Adrenal gland (tissue), 19 donors: ENCODE measurements at places on chromosomes 16 and 17.

DNA sequence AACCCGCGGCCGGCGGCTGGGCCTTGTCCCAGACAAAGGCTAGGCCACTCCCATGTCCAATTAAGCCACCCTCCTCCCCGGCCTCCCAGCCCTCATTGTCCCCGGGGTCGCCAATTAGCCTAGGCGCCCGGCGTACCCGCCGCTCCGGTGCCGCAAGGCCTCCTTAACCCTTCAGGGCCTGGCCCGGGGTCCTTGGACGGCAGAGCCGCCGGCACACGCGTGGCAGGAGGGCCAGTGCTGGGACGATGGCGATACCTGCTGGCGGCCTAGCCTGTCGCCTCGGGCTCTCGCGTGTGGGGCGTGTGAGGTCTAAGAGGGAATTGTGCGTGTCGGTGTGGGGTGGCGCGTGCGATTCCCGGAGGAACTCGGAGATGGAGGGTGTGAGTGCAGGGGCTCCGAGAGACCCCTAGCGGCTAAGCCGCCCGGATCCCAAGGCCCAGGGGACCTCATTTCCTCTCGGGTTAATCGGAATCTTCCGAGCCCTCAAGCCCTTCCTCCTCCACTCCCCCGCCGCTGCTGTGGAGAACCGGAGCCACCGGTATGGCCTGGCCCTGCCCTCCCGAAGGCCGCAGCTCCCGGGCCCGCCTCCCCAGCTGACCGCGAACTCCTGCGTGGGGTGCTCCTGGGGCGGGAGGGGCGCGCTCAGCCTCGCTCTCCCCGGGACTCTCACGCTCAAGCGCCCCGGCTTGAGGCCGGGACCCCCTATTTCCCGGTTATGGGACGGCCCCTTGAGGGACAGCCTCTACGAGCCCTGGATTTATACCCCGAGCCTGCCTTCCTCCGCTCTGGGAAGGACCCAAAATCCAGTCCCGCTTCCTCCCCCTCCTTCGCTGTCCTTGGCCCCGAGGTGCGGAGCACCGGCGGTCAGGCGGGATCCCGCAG lies 11.9 kb downstream of the TBX2 start:
- no peaks in the 10 kb centered on the region for H3K27me3 ChIP-seq
- no peaks in the 10 kb centered on the region for H3K4me1 ChIP-seq
- DNase-seq = peak; percentile 63
- peak overlapping the region; percentile 91 for H3K27ac ChIP-seq
- peaks cover 3% of the 10 kb centered on the region for H3K36me3 ChIP-seq

GRCh38 chr16:4689864-4690704 lies 3.3 kb upstream of the NUDT16L1 start:
- no peak for DNase-seq
- H3K4me1 ChIP-seq = peaks cover 25% of the 10 kb centered on the region
- no peaks in the 10 kb centered on the region for H3K36me3 ChIP-seq
- no peak overlapping the region for H3K4me3 ChIP-seq

- H3K36me3 ChIP-seq = no peaks in the 10 kb centered on the region
- no peak for DNase-seq
- H3K27me3 ChIP-seq = no peaks in the 10 kb centered on the region
Observed at GRCh38 chr17:36001862-36002603, 680 bp upstream of the CCL15 start.

DNA sequence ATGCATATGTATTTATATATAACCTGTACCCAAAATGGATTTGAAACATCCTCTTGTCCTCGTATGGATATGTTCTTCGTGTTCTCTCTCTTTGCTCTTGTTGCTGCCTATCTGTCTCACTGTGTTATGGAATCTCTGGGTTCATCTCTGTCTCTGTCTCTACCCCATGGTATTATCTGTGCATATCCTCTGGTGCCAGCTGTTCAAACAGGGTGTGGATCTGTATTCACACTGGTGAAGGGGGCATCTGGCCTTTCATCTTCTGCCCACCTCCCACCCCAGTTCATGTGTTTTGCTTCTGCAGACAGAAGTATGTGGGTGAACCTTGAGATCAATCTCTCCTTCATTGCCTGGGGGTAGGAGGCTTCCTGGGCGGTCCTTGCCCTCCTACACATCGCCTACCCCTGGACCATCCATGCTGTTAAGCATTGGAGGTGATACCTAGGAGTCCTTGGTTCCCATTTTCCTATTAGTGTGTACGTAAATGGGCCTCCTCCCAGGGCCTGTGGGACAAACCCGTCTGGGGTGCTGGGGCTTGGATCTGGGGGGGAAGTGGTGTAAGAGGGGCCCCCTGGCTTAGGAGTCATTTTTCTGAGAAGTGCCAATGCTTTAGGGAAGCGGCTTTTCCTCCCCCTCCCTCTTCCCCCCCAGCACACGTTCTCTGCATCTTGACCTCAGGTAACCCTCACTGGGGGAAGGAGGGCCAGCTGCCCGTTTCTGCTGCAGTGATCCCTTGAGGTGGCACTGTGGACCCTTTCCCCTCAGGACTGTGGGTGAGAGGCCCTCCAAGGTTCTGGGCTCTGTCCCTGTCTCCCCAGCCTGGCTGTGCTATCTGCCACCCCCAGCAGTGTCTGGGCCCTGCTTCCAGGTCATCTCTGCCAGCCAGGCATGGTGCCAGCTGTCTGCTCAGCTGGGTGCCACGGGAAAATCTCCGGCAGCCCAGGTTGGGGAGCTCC lies 21.1 kb downstream of the RARA start:
- no peak overlapping the region for H3K4me3 ChIP-seq
- peaks cover 96% of the 10 kb centered on the region for H3K4me1 ChIP-seq
- H3K36me3 ChIP-seq = peaks cover 8% of the 10 kb centered on the region
- H3K27ac ChIP-seq = no peak overlapping the region

DNA sequence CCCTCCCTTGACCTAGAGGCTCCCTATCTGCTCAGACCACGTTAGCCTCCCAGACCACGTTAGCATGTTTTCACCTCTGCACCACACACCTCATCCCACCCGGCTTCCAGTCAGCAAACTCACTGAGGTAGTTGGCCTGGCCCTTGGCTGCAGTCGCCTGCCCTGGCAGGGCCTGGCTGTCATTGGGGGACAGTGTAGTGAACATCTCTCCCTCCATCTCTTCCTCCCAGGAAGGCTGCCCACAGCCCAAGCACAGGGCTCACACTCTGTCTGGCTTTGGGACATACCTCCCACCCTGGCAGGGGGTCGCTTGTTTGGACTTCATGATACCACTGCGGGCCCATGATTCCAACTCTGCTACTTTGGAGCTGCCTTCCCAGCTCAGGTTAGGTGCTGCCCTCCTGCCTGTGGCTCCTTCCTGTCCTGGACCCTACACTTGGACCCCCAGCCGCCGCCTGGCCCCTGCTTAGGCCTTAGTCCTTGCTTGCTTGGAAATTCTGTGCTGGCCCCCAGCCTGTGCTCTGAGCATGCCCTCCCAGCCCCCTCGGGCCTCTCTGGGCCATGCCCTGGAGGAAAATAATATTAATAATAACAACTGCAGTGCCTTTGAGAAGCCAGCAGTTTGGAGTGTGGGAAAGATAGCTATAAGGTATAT lies 167.7 kb downstream of the COPRS start:
- DNase-seq = no peak
- H3K36me3 ChIP-seq = no peaks in the 10 kb centered on the region
- no peaks in the 10 kb centered on the region for H3K4me1 ChIP-seq
- no peak overlapping the region for H3K4me3 ChIP-seq
- H3K27me3 ChIP-seq = no peaks in the 10 kb centered on the region

- no peak for DNase-seq
- H3K4me1 ChIP-seq = no peaks in the 10 kb centered on the region
- H3K27ac ChIP-seq = no peak overlapping the region
- H3K4me3 ChIP-seq = no peak overlapping the region
- H3K27me3 ChIP-seq = no peaks in the 10 kb centered on the region
Observed at GRCh38 chr17:31522987-31523495, 131.6 kb downstream of the RAB11FIP4 start.

GRCh38 chr16:13940397-13940933 lies 20.5 kb downstream of the ERCC4 start:
- H3K4me1 ChIP-seq = peaks cover 23% of the 10 kb centered on the region
- no peak overlapping the region for H3K4me3 ChIP-seq
- H3K27me3 ChIP-seq = no peaks in the 10 kb centered on the region
- H3K27ac ChIP-seq = no peak overlapping the region

DNA sequence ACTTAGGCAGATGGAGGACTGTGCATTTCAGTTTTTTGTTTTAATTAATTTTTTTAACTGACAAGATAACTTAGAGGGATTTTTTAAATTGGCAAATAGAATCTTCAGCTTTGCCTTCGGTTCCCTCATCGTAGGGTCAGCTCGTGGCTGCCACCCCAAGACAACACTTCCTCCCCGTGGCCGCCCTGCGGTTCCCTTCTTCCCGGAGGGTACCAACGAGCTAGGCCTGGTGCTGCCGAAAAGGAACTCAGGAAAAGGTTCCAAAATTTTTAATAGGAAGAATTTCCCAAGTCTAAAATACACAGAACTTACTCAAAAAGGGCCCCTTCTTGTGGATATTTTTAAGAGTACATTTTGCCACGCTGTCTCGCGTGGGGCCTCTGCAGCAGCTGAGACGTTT lies 210.4 kb upstream of the CHMP6 start:
- peaks cover 18% of the 10 kb centered on the region for H3K4me1 ChIP-seq
- DNase-seq = no peak
- H3K27me3 ChIP-seq = no peaks in the 10 kb centered on the region
- H3K27ac ChIP-seq = peak overlapping the region; percentile 19
- H3K36me3 ChIP-seq = no peaks in the 10 kb centered on the region
- no peak overlapping the region for H3K4me3 ChIP-seq

- H3K27ac ChIP-seq = peak overlapping the region; percentile 99
- H3K4me1 ChIP-seq = peaks cover 46% of the 10 kb centered on the region
- peak overlapping the region; percentile 95 for H3K4me3 ChIP-seq
- peak; percentile 55 for DNase-seq
- H3K36me3 ChIP-seq = no peaks in the 10 kb centered on the region
Observed at GRCh38 chr17:4142107-4142900, 526 bp downstream of the ZZEF1 start.

DNA sequence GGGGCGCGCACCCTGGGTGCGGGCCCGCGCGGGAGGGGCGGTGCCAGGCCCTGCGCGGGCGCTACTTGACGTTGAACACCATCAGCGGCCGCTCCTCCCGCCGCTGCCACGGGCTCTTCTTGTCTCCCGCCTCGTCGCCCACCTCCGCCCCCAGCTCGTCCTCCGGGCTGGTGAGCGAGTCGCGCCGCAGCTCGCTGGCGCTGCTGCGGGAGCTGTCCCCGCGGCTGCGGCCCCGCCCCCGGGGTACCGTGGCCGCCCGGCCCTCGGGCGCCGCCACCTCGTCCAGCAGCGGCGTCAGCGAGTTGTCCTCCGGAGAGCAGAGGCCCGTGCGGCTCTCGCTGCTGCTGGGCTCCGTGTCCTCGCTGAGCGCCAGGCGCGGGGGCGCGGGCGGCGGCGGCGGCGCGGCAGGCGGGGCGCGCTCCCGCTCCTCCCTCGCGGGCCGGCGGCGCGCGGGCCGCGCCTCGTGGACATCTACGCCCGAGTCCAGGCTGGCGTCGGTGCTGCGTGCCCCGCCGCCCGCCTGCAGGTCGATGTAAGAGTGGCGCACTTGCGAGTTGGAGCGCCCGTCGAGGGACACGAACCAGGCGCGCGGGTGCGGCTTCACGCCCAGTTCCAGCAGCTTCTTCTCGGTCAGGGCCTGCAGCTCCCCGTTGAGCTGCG lies 8.7 kb downstream of the GRN start:
- peak overlapping the region; percentile 46 for H3K4me3 ChIP-seq
- H3K4me1 ChIP-seq = no peaks in the 10 kb centered on the region
- no peak for DNase-seq
- peaks cover 42% of the 10 kb centered on the region for H3K36me3 ChIP-seq

- H3K4me1 ChIP-seq = no peaks in the 10 kb centered on the region
- H3K4me3 ChIP-seq = no peak overlapping the region
- no peaks in the 10 kb centered on the region for H3K27me3 ChIP-seq
- no peaks in the 10 kb centered on the region for H3K36me3 ChIP-seq
- H3K27ac ChIP-seq = no peak overlapping the region
Observed at GRCh38 chr16:55643161-55643970, 12.4 kb upstream of the SLC6A2 start.

DNA sequence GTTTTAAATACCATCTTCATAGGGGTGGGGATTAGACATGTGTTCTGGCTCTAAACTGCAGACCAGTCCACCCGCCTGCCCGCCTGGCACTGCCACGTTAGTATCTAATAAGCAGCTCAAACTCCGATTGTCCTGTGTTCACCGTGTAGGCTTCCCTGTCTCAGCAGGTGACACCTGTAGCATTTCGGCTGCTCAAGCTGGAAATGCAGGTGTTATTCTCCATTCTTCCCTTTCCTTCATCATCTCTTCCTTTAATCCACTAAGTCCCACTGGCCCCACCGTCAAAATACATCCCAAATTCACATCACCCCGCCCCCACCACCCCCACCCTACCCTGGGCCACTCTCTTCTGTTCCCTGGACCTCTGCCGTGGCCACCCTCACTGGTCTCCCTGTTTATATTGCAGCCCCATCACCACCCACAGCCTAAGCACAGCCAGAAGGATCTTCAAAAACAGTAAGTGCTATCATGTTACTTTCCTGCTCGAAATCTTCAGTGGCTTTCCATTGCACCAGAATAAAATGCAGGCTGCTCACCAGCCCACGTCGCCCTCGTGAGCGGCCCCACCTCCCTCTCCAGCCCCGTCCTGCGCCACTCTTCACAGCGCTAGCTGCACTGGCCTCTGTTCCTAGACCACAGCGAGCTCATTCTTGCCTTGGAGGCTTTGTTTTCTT lies 65.1 kb downstream of the RTN4RL1 start:
- no peaks in the 10 kb centered on the region for H3K4me1 ChIP-seq
- no peak for DNase-seq
- H3K4me3 ChIP-seq = no peak overlapping the region
- H3K27me3 ChIP-seq = no peaks in the 10 kb centered on the region
- H3K36me3 ChIP-seq = no peaks in the 10 kb centered on the region

- H3K36me3 ChIP-seq = no peaks in the 10 kb centered on the region
- no peak overlapping the region for H3K4me3 ChIP-seq
- H3K27ac ChIP-seq = no peak overlapping the region
- no peak for DNase-seq
- H3K4me1 ChIP-seq = no peaks in the 10 kb centered on the region
Observed at GRCh38 chr16:9425236-9425635, 333.8 kb downstream of the HAPSTR1 start.

DNA sequence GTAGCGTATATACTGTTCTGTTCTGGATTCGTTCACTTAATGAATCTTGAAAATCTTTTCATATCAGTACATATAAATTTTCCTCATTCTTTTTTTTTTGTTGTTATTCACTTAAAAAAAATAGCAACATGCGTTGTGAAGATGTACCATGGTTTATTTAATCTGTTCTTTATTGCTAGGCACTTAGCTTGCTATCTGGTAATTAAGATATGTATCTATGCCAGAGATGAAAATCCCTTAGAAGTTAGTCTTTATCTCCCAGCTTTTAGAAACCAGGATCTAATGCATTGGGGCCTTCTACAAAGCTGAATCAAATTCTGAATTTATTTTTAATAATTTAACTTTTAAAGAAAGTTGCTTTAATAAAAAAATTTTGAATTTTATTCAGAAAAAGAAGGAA lies 13.0 kb upstream of the DNAJA2 start:
- H3K27me3 ChIP-seq = no peaks in the 10 kb centered on the region
- H3K4me1 ChIP-seq = peaks cover 9% of the 10 kb centered on the region
- H3K27ac ChIP-seq = no peak overlapping the region

DNA sequence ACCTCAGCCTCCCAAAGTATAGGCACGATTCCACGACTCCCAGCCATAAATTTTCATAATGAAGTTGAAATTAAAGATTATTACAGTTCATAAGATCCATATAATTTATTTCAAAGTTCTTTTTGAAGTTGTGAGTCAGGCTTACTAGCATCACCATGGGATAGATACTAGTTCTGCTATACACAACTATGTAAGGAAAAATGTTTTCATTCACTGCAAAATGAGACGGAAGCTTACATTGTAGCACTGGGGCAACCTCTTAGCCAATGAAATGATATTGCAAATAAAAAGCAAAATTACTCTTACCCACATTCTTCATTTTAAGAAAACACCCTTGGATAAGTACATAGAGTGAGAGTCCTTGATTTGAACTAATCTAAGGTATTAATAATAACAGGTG lies 18.8 kb upstream of the MARCHF10 start:
- no peak for DNase-seq
- no peak overlapping the region for H3K27ac ChIP-seq
- H3K4me1 ChIP-seq = peaks cover 12% of the 10 kb centered on the region
